A549 treated with AZD2906 at 1 μM for 4 hours (cell line): ENCODE measurements at places on chromosomes 16 and 17. TPM values are rescaled to one million over a fixed set of nuclear protein-coding genes. Genes with fewer than 3 reads are reported as not detected.

Gene CDH13
- 0.01 TPM in 1 of 5 replicates, not detected in the others for total RNA-seq

Gene MARCHF10
- 0.97 to 1.8 TPM (median 1.8 TPM) in 5 replicates for total RNA-seq

Gene VPS9D1
- total RNA-seq, result 4.3 to 5.2 TPM (median 4.9 TPM) in 5 replicates

Gene PYCARD
- total RNA-seq, result 26.9 to 41.9 TPM (median 35.6 TPM) in 5 replicates

Gene SEZ6L2
- 16.9 to 23.4 TPM (median 21.0 TPM) in 5 replicates for total RNA-seq

Gene G6PC1
- 0.02 to 0.04 TPM (median 0.03 TPM) in 3 of 5 replicates, not detected in the others for total RNA-seq

Gene CXCL16
- 12.9 to 17.1 TPM (median 15.5 TPM) in 5 replicates for total RNA-seq

Gene WNT3
- 3.9 to 4.5 TPM (median 4.4 TPM) in 5 replicates for total RNA-seq

Gene ARL4D
- 19.0 to 27.3 TPM (median 25.3 TPM) in 5 replicates for total RNA-seq
